ENCODE measurements at places on chromosomes 7 and 10.
A peak's percentile ranks its signal among the peaks of the same experiment; 100 is the strongest.

- DNase-seq = peak; percentile 21
These were observed 29.5 kb upstream of the BMS1 start for GRCh38 chr10:42753126-42753506.

DNA sequence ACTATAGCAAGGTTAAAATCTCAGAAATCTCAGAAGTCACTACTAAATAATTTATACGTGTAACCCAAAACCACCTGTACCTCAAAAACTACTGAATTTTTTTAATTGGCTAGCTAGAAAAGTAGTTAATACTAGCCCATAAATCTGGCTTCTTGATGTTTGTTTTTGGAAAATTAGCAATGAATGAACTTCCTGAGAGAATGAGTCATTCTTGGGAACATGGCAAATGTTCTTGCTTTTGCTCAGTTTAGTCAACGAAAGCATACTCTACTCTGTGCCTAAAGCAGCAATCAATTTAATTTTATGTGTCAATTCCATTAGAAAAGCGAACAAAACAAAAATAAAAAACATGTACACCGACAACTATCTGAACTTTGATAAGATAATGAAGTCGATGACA is 69.2 kb downstream of the SEMA3E start:
- no peak for DNase-seq

DNA sequence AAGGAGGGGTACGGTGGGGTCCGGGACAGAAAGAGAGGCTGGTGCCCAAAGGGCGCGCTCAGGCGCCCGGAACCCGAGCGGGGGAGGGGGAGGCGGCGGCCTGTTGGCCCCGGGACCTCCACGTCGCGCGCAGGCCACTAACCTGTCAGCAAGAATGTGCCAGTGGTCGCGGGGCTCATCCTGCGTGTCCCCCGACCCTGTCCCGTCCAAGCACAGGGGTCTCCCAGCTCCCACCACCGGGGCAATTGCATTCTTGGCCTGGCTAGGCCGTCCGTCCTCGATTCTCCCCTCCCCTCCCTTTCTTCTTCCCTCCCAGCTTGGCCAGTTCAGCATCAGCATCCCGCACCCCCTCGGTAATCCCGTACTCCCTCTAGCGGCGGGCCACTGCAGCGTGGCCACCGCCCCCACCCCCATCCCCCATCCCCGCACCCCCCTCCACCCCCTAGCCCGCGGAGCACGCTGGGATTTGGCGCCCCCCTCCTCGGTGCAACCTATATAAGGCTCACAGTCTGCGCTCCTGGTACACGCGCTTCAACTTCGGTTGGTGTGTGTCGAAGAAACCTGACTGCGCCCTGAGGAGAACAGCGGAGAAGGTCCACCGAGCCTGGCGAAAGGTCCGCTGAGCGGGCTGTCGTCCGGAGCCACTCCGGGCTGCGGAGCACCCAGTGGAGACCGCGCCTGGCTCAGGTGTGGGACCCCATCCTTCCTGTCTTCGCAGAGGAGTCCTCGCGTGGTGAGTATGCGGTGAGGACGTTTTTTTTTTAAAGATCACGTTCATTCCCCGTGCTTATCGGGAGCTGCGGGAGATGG is at the start of gene SGCE:
Gene SGCE, minus strand, starts transcription at position 286 of the 810 bp plus-strand sequence. Its CDS starts 35 bp downstream, at position 251.
- peak; percentile 69 for DNase-seq

DNA sequence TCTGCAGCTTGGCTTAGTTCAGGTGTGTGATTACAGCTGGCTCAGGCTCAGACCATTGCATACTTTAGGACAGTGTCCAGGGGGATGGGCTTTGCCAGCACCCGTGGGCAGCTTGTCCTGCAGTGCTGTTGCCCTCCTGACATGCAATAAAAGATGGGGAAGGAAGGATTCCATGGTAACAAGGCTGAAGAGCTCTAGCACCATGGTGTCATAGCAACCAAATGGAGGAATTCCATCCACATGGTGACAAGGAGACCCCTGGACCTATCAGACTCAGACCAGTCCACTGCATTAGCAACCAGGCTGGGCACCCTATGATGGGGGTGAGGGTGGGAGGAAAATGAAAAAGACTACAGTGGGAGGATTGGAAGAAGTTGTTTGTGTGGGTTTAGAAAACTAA is 49.9 kb downstream of the SORCS3 start:
- no peak for DNase-seq

- DNase-seq = no peak
These were observed 57.7 kb upstream of the EGR2 start for GRCh38 chr10:62873866-62874265.

GRCh38 chr7:123862775-123863174 is 17.8 kb downstream of the HYAL4 start:
- DNase-seq = no peak

GRCh38 chr7:110827287-110827855 is 263.6 kb upstream of the LRRN3 start:
- DNase-seq = no peak
